ENCODE measurements at places on chromosomes 1 and 21.

DNA sequence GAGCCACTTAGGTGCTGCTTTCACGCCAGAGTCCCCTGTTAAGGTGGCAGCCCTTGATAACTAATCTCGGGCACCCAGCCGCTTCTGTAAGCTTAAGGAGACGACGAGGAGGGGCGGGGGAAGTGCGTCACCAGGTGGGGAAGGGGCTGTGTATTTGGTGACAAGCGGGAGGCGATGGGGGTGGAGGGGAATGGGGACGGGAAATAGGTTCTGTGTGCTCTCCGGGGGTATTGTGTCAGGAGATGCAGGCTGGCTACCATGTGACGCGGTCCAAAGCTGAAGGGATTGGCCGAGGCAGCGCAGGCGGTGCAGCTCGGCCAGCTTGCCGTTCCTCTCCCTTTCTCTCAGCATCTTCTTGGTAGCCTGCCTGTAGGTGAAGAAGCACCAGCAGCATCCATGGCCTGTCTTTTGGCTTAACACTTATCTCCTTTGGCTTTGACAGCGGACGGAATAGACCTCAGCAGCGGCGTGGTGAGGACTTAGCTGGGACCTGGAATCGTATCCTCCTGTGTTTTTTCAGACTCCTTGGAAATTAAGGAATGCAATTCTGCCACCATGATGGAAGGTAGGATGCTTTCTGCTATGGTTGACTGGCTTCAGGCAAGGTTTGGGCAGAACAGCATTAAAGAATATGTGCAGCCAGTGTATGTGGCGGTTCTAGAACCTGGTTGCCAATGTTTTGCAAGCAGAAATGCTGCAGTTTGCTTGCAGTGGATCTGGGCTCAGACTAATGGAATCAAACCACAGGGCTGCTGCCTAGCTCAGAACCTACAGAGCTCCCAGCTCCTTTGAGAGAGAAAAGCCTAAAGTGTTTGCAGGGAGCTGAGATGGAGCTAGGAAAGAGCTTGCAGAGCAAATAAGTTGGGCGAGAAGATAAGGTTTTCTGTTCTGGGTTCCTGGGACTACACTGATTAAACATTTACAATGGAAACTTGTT lies at the start of gene SGIP1:
SGIP1 (plus strand) TSS at position 350 of the 937 bp plus-strand sequence; CDS start at position 556, 206 bp downstream.
- peak; percentile 85 for DNase-seq

DNA sequence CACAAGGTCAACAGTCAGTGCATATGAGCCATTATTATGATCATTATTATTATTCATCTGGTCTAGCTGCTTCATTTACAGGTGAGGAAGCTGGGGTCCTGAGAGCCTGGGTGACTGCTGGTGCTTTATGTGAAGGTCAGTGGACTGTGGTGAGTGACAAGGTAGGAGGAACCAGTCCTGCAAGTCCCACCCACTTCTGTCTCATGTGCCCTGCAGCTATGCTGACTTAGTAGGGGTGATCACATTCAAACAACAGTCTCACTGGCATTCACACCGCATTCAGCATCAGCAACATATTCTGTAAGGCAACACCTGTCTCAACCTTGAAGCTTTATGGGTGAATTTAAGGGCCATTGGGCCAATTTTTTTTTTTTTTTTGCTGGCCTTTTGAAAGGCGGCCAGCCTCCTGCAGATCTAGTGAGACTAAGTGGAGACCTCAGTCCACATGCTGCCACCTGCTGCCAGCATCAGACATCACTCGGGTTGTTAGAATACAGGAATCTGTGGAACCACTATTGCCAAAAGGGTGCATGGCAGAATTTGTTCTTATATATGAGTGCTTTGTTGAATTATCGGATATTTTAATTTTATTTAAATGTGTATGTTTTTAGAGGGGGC lies 59.9 kb upstream of the CACNA1E start:
- DNase-seq, result peak; percentile 17

DNA sequence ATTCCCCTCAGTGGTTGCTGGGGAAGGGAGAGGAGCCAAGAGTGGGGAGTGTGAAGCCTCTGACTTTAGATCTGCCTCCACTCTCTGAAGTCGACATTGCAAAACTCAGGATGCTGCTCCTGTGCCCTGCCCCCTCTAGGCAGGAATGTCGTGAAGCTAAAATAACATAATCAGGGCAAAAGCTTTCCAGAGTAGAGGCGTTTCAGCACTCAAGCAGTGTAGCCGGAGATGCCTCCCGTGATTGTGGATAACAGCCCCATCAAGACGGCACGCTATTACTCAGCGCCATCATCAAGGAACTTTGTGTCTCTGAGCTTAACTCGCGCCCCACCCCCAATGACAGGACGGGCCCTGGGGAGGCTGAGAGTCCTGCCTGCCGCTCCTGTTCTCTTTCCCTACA lies 60.0 kb downstream of the FBXO2 start:
- peak; percentile 23 for DNase-seq

DNA sequence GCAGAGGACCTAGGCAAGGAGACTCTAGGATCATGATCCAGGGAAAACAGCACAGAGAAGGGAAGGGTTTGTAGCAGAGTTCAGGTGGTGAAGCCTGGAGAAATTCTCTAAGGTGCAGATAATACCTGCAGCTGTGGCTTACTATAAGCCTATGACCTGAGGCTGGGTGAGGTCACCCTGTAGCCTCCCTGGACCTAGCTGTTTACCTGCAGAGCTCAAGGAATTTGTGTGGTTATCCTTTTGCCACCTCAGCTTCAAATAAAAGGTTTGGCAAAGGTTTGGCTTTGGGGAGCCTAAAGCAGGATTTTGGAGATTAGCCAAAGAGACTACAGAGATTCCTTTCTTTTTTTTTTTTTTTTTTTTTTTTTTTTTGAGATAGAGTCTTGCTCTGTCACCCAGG lies 79.5 kb upstream of the ZNF648 start:
- no peak for DNase-seq

DNA sequence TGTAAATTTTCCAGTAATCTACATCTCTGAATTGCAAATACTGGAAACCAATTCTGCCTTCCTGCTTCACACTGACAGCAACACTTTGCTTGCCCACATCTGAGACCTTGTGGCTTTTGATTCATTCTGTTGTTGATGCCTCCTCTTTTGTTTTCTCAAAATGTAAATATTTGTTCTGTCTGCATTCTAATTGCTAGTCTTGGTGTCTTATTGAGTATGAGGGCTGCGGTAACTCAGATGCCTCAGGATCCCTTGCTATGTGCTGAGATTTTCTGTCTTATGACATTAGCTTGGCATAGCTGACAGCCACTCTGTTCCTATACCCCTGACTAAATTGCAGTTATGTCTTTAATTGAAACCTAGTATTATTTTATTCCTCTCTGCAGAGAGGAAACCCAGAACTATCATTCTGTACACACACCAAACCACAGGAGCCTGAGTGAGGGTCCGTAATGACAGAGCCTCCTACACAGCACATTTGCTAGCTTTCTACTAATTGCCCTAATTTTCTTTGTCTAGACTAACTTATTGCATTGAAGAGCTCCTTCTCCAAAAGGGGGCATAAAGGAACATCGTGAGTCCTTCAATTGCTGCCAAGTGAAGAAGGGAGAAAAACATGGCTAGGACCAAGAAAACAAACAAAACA lies 72.1 kb downstream of the GREM2 start:
- no peak for DNase-seq

DNA sequence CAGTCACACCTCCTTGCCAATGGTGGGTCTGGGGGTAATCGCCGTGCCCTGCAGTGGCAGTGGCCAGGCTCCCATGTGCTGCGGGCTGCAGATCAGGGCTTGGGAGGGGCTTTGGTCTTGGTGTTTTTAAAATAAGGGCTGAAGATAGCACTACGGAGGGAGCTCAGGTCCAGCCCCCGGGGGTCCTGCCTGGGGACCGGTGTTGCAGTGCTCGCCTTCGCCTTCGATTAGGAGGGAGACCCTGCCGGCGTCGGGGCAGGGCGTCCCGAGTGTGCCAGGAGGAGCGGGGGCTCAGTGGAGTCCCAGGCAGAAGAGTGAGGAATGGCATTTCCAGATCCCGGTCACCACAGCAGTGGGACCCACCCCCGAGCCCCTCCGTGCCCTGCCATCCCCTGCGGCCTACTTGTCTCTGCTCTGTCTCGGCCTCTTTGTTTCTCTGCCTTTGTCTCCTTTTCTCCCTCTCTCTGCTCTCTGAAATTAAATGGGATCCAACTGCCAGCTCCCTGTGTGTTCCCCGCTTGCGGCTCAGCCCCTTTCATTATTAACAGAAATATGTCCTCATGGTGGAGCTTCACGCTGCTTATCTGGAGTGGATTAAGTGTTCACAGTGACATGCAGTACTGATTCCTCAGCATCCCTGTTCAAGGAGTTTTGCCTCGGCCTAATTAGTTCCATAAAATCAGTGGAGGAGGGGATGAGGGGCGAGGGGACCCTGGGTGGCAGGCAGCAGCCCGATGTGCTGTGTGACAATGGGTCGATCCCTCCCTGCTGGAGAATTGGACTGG lies 44.4 kb downstream of the DMRTB1 start:
- DNase-seq, result no peak

DNA sequence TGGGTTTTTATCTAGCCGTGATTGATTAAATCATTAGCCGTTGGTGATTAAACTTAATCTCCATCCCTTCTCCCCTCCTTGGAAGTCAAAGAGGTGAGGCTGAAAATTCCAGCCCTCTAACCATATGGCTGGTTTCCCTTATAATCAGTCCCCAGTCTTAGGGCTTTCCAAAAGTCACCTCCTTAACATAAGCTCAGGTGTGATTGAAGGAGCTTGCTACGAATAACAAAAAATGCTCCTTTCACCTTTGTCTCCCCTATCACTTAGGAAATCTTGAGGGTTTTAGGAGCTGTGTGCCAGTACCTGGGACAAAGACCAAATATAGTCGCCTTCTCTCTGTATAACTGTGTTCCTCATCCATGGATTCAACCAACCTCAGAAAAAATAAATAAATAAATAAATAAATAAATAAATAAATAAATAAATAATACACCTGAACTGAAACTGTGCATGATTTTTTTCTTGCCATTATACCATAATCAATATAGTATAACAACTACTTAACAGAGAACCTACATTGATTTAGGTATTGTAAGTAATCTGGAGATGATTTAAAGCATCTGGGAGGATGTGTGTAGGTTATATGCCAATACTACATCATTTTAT lies 82.2 kb downstream of the PAPPA2 start:
- DNase-seq, result no peak

DNA sequence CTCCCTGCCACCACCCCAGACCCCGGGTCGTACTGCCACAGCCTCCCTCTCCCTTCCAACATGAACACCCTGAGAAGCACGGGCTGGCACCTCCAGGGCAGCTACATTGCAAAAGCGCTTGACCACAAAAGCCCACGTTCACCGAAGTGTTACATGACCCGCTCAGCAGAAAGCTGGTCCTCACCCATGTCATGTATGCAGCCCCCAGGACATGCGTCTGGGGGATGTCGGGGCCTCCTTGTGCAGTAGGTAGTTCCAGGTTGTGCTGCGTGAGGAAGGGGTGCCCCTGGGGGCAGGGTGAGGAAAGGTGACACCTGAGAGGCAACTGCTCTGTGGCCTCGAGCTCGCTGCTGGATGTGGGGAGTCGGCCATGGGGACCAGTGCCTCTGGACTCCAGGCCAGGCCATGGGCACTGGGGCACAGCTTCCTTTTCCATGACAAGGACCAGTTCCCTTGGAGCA lies 102.0 kb upstream of the C1orf174 start:
- DNase-seq, result no peak

DNA sequence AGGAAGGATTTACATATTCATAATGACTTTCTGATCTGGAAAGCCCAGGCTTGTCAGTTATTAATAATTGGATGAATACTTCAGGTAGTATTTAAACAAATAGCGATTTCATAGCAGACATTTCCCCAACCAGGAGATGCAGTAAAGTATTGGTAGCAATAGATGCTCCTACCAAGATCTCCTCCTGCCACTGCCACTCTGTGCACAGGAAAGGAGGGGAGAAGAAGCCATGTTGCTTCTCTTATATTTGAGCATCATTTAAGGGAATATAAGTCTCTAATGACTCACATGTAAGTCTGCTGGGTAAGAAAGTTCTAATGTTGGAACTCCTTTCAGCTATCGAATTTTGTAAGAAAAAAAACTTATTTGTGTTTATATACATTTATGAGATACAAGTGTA lies 420 bp upstream of the IFI16 start:
- no peak for DNase-seq
